ENCODE measurements at places on chromosomes 2 and 18.

DNA sequence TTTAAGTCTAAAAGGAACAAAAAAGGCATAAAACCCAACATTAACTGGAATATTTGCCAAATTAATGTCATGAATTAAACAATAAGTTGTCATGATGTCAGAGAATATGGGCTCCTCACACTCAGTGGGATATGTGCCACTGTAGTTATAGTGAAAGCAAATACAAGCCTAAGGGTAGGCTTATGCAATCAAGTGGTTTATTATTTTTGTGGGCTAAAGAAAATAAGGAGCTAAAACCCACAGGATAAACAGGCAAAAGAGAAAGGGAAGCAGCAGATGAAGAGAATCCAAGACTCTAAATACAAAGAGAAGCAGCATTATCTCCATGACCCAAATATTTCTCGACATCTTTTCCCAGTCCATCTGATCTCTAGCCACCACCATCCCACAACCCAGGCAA lies 17.5 kb downstream of the YWHAQ start:
- DNase-seq = no peak

DNA sequence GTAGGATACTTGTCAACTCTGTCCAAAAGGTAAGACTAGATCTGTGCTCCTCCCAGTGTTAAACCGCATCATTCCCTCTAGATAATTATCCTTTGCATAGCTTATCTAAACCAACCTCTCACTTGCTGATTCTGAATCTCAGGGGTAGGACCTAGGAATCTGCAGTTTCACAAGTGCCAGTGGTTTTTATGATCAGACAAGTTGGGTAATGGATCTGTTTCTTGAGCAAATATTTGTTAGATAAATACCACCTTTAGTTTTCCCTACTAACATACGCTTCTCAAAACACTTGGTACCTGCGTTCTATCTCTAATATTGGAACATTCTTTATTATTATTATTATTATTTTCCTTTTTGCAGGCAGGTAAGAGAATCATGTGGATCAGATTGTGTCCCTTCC lies 439.9 kb downstream of the PTPRM start:
- no peak for DNase-seq

DNA sequence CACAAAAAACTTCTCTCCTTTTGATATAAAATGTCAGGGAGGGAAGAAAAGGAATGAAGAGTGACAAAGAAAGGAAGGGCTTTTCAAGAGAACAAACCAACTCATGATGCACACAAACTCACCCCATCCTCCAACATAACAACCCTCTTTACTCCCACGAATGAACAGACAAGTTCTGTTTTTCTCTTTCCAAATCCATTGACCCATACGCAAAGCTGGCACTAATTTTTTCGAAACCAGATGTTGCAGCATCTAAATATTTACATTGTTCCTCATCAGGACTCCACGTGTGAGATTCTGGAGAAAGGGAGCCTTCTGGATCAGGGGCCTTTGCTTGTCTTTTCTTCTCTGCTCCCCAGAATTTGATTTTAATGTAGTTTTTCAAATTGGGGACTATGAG lies 143.3 kb upstream of the BCL2L11 start:
- no peak for DNase-seq

DNA sequence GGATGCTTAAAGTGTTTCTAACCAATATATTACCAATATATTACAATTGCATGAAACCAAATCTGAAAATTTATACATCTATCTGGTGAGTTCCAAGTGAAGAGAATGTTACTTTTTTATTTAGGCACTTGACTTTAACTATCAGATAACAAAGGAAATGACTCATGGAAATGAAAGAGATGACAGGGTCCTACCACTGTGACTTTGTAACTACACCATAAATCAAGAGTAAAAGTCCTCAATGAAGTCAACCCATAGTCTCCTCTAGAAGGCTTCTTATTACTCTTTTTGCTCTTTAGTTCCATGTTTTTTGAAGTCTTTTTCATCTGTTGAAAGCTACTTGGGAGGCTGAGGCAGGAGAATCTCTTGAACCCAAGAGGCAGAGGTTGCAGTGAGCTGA lies 545.0 kb upstream of the PIK3C3 start:
- DNase-seq = no peak

DNA sequence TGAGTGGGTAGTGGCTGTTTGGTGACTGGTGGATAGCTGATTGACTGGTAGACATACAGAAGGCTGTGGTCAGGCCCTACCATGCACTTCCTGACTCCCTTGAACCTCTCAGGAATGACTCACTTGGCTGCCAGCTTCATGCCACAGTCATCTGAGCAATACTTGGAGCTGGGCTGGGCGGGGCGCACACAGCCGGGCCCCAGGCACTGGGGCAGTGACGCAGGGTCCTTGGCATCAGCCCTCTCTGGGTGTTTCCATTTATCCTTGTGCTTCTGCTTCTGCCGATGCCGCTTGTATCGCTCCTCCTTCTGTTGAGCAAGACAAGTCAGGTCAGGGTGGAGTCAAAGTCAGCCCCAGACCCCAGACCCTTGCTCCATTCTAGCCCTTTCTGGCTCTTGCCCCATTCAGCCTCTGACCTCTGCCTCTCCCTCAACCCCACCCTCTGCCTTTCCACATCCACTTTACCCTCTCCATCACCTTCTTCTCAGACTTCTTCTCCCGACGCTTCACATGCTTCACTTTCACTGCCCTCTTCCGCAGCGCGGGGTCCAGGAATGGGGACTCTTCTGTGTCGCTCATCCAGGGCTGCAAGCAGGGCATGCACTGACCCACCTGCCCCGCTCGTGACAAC lies 3.0 kb upstream of the MBD1 start:
- DNase-seq = no peak

GRCh38 chr2:30248791-30249190 lies 17.5 kb downstream of the LBH start:
- DNase-seq = no peak

- DNase-seq = no peak
Observed at GRCh38 chr2:143513081-143513480, 383.9 kb downstream of the ARHGAP15 start.

- DNase-seq = no peak
Observed at GRCh38 chr2:151931030-151931611, 102.9 kb upstream of the ARL5A start.

DNA sequence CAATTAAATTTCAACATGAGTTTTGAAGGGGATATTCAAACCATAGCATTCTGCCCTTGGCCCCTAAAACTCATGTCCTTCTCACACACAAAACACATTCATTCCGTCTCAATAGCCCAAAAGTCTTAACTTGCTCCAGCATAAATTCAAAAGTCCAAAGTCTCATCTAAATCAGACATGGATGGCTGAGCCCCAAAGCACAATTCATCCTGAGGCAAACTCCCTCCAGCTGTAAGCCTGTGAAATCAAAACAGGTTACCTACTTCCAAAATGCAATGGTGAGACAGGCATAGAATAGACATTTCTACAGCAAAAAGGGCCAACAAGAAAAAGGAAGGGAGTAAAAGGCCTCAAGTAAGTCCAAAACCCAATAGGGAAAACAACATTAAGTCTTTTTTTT lies 245.8 kb downstream of the TTC32 start:
- DNase-seq = no peak

DNA sequence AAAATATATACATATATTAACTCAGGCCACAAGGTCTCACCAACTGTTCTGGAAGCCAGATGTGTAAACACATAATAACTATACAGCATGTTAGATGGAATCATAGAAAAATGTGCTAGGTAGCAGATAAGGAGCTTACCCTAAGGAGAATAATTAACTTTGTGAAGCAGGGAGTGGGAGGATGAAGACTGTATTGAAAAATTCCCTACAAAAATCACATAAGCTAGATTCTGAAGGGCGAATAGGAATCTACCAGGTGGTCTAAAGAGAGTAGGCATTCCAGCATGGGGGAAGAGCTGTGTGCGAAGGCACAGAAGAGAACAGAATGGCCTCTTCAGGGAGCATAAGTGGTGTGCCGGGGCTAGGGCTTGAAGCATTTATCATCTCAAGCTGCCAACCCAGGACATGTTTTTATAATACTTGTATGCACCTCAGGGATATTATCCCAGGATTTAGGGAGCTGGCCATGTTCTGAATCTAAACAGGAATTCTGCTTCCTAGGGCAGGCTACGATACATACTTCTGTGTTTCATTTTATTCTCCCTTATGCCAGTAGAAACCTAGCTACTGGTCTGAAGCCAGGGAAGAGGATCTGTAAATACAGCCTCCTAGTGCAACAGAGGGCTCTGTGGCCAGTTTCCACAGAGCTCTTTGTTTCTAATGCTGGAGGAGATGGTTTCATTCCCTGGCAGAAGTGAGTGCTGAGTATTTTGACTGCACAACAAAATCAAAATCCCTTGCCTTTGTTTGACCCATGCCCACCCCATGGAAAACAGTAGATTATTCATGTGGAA lies 56.7 kb downstream of the NEMP2 start:
- no peak for DNase-seq

DNA sequence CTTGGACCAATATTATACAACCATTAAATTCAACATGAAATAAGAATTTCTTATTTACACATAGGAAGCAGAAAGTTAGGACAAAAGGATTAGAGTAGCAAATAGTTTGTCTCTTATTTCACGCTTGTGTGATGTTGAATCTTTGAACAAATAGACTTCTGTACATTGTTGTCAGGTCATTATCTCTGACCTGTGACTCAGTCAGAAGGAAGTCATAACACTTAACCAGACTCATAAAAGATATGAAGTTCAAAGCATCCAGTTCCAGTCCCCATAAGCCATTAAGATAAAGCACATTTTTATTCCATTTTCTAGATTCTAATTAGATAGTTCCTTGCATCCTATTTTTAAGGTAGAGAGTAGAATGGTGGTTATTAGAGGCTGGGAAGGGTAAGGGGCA lies 130.8 kb downstream of the UPP2 start:
- no peak for DNase-seq

- no peak for DNase-seq
Observed at GRCh38 chr18:34709750-34710441, at the start of gene DTNA. Gene DTNA (plus strand): TSS chr18:34710298. CDS start chr18:34755977, 45,679 bp downstream.

- DNase-seq = no peak
Observed at GRCh38 chr2:85444629-85445172, 26.2 kb downstream of the SH2D6 start.

DNA sequence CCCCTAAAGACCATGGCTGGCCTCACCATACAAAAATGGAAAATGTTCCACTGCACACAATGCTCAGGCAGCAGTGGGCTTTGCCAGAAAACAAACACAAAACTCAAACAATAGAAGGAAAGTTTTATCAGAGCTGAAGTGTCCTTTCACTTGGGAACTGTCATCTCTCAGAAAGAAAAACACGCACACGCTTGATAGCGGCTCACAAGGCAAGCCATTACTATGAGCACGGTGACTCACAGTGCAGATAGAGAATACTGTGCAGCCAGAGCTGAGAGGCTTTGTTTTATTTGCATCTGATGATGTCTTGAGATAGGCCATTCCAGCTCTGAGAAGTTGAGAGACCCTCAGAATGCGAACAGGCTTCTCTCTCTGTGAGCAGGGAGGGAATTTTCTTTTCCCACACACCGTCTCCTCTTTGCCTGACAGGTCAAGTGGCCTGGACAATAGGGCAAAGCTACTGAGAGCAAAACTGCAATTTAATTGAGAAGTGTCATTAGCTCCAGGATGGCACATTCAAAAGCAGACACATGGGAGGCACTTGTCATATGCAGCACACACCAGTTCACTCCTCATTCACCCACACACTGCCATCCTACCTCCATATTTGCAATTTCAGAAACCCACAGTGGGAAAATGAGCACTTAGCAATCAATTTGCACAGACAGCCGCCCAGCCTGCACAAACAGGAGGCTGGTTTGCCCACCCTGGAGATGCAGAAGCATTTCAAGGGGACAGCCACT lies 236.6 kb downstream of the SS18 start:
- DNase-seq = no peak

- no peak for DNase-seq
Observed at GRCh38 chr18:13716916-13717315, 9.4 kb downstream of the FAM210A start.

DNA sequence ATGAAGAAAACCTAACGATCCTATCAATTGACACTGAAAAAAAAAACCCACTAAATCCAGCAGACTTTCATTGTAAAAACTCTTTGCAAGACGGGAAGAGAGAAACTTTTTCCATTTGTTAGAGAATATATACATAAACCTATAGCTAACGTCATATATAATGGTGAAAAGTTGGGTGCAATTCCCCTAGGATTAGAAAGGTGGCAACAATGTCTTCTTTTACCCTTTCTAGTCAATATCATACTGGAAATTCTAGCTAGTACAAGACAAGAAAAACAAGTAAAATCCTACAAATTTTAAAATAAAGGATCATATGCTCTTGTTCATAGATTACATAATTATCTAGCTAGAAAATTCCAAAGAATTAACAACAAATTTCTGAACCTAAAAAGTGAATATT lies 1596.5 kb upstream of the LRRTM1 start:
- no peak for DNase-seq

DNA sequence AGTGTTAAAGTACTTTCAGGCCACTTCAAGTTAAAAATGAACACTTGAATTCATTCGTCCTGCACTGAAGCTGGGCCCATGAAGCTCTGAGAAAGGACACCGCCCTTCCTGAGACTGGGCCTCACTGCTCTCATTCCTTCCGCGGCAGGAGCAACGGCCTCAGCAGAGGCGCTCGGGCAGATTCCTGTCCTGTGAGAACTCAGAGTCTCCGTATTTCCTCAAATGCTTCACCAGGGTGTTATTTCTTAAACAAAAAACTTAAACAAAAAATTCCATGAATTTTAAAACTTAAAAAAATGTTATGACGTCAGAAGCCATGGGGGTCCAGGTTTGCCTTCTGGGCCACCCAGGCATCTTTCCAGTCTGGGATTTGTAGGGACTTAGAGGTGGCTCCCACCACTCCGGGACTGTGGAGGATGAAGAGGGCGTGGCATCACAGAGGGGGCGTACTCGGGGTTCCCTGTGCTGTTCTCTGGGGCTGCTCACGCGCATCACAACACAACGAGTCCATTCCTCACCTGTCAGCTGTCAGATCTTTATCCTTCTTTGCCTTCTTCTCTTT lies 115.9 kb upstream of the ASB18 start:
- no peak for DNase-seq

GRCh38 chr2:31563273-31563839 lies 17.4 kb downstream of the SRD5A2 start:
- DNase-seq = no peak

- DNase-seq = no peak
Observed at GRCh38 chr2:28268386-28268785, 124.3 kb upstream of the FOSL2 start.

GRCh38 chr2:97870396-97870843 lies 125.3 kb downstream of the TMEM131 start:
- DNase-seq = no peak

- no peak for DNase-seq
Observed at GRCh38 chr2:105786231-105787230, 41.8 kb downstream of the NCK2 start.

- DNase-seq = no peak
Observed at GRCh38 chr2:104781151-104781550, 72.8 kb upstream of the POU3F3 start.

DNA sequence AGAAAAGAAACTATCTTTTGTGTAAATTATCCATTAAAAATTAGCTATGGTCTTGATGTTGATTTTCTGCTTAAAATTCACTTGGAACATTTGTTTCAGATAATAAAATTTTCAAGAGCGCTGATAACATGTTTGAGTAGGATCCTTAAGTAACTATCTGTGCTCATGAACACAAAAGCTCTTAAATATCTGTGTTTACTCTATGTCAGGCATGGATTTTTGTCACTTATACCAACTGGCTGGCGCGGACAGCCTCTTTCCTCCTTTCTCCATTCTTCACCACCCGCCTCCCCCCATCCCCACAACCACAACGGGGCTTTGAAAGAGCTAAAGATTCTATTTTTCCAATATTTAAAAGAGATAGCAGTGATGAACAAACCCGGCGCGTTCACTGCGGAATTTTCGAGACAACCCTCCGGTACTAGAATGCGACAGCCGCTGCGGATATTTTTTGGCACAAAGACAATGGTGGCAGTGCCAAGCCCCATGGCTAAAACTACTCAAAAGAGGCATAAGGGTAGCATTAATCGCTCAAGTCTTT lies 181.5 kb downstream of the TCF4 start:
- no peak for DNase-seq

All from stimulated activated CD4-positive, alpha-beta T cell treated with anti-CD3 and anti-CD28 coated beads, Interleukin-12 subunit alpha, Interleukin-12 subunit beta, amount 100 ng/mL, for 4 hours (primary cell).